ENCODE measurements at places on chromosomes 5 and 9.
A peak's percentile ranks its signal among the peaks of the same experiment; 100 is the strongest.

DNA sequence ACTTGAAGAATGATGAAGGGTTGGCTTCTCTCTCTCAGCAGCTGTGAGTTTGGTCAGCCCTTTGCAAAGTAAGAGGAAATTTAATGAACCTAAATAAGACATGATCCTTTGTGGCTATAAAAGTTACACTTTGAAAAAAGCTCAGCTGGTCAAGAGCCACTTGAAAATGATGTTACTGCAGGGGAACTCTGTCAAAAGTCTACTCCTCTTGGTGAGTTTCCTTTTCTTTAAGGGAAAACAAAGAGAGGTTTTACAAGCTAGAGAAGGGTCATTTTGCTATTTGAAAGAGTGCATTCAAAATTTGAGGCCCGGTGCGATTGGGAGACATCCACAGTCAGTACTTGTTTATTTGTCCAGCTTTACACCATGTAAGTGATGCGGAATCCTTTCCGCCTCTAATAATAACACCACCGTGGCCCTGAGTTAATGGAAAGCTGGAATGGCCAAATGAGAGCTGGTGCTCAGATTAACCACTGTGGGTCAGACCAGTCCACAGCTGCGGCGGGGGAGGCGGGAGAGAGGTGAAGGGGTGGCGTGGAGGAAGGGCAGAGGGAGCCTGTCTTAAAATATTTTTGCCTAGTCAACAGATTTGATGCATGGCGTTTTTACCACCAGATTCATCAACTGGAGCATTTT, 404.0 kb downstream of the TLE4 start:
- H3K27me3 ChIP-seq = no peaks in the 10 kb centered on the region
- no peak overlapping the region for H3K4me3 ChIP-seq
- no peaks in the 10 kb centered on the region for H3K36me3 ChIP-seq
- H3K27ac ChIP-seq = no peak overlapping the region
- H3K4me1 ChIP-seq = peaks cover 2% of the 10 kb centered on the region

DNA sequence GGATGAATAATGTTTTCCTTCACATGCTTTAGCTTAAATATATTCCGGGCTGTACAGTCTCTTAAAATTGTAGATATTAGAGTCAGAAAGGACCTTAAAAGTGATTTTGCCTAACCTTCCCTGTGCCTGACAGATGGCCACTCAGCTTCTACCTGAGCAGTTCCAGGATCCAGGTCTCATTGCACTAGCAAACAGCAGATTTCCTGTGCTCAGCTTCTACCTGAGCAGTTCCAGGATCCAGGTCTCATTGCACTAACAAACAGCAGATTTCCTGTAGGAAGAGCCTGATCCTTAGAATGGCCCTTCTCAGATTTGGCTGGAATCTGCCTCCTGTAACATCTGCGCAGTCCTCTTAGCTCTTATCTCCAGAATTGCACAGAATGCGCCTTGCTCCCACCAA, 219.8 kb downstream of the AOPEP start:
- H3K27ac ChIP-seq = no peak overlapping the region
- peaks cover 7% of the 10 kb centered on the region for H3K4me1 ChIP-seq
- H3K4me3 ChIP-seq = no peak overlapping the region
- H3K36me3 ChIP-seq = peaks cover 2% of the 10 kb centered on the region
- no peak for DNase-seq
- no peaks in the 10 kb centered on the region for H3K27me3 ChIP-seq

- no peaks in the 10 kb centered on the region for H3K27me3 ChIP-seq
- H3K4me1 ChIP-seq = no peaks in the 10 kb centered on the region
- H3K27ac ChIP-seq = no peak overlapping the region
- H3K4me3 ChIP-seq = no peak overlapping the region
- no peaks in the 10 kb centered on the region for H3K36me3 ChIP-seq
Measured at GRCh38 chr9:109859447-109859846, 79.4 kb downstream of the PALM2AKAP2 start.

GRCh38 chr5:62326302-62326701, 20.3 kb downstream of the KIF2A start:
- H3K36me3 ChIP-seq = peaks cover 15% of the 10 kb centered on the region
- no peak for DNase-seq
- H3K4me3 ChIP-seq = no peak overlapping the region

- H3K27me3 ChIP-seq = no peaks in the 10 kb centered on the region
- DNase-seq = peak; percentile 87
- no peaks in the 10 kb centered on the region for H3K36me3 ChIP-seq
Measured at GRCh38 chr9:130445268-130445983, 665 bp downstream of the ASS1 start.

DNA sequence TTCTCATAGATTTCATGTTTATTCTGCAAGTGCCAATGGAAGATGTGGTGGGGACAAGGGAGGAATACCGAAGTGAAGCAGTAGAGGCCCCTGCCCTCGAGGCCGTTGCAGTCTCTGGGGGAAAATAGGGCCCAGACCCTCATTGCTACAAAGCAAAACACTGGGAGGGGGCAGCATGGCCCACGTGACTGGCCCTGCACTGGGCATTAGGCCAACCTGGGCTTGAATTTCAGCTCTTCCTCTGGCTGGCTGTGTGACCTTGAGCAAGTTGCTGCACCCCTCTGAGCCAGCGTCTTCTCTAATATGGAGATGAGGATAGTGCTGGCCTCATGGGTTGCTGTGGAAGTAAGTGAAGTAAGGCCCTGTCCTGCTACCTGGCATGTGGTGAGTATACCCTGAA, 709 bp upstream of the SYNPO start:
- DNase-seq = no peak
- H3K36me3 ChIP-seq = peaks cover 51% of the 10 kb centered on the region
- peaks cover 19% of the 10 kb centered on the region for H3K4me1 ChIP-seq
- H3K4me3 ChIP-seq = no peak overlapping the region

DNA sequence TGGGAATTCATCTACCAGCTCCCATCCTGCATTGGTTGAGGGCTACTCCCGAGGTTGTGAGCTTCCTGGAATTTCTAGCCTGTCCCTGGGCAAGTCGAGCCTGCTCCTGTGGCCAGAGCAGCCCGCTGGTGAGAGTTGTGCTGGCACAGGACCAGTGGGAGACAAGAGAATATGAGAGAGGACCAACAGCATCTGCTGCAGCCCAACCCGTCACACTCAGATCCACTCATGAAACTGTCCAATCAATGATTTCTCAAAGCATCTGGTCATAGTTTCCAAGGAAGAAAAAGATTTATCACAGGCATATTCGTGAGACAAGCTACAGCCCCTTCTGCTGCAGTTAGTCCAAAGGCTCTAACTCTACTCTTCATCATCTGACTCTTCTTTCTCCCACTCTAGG, 64.4 kb upstream of the RAI14 start:
- DNase-seq = no peak
- H3K27me3 ChIP-seq = no peaks in the 10 kb centered on the region
- H3K36me3 ChIP-seq = no peaks in the 10 kb centered on the region
- H3K4me1 ChIP-seq = no peaks in the 10 kb centered on the region
- no peak overlapping the region for H3K4me3 ChIP-seq

- H3K4me1 ChIP-seq = no peaks in the 10 kb centered on the region
- H3K27me3 ChIP-seq = no peaks in the 10 kb centered on the region
- H3K27ac ChIP-seq = no peak overlapping the region
- no peak overlapping the region for H3K4me3 ChIP-seq
Measured at GRCh38 chr9:107922260-107922659, 432.7 kb upstream of the KLF4 start.

DNA sequence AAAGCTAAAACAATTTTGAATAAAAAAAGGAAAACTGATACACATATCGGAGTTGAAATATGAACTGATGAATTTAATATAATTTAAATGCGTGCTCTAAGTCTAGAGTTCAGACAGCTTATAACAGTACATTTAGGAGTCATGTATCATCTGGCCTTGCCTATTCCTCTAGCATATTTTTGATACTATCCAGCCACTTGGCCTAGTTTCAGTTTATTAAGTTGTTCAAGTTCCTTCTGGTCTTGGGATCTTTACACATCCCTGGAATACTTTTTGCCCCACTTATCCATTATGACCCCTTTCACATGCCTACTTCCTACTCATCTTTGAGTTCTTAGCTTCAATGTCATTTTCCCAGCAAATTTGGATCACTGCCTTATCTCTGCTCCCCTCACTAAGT, 192.4 kb upstream of the EFNA5 start:
- DNase-seq = no peak
- H3K4me3 ChIP-seq = no peak overlapping the region
- H3K27me3 ChIP-seq = no peaks in the 10 kb centered on the region
- no peak overlapping the region for H3K27ac ChIP-seq

GRCh38 chr5:116521173-116521872, 53.3 kb downstream of the SEMA6A start:
- no peak overlapping the region for H3K4me3 ChIP-seq
- H3K4me1 ChIP-seq = peaks cover 36% of the 10 kb centered on the region
- DNase-seq = no peak
- H3K27ac ChIP-seq = no peak overlapping the region
- H3K36me3 ChIP-seq = no peaks in the 10 kb centered on the region
